ENCODE measurements at places on chromosomes 12 and 14.

- DNase-seq = no peak
These were observed 1324.1 kb downstream of the AACS start for GRCh38 chr12:126389220-126389841.

DNA sequence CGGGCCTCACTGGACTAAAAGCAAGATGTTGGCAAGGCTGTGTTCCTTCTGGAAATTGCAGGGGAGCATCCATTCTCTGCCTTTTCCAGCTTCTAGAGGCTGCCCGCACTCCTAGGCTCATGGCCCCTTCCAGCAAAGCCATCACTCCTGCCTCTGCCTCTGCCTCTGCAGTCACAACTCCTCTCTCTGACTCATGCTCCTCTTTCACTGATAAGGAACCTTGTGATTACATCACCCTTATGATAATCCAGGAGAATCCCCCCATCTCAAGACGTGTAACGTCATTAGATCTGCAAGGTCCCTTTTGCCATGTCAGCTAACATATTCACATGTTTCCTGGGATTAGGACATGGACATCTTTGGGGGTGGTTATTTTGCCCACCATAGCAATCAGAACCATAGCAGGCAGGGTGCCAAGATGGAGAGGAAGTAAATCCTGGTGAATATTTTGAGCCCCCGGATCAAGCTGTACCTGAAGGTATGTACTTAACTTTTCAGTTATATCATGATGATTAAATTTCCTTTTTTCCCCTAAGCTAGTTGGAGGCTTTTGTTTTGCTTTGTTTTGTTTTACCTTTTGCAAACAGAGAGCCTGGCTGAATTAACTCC lies 123.6 kb downstream of the SCARB1 start:
- no peak for DNase-seq

GRCh38 chr12:67042697-67043131 lies 226.4 kb upstream of the CAND1 start:
- DNase-seq = peak; percentile 36

DNA sequence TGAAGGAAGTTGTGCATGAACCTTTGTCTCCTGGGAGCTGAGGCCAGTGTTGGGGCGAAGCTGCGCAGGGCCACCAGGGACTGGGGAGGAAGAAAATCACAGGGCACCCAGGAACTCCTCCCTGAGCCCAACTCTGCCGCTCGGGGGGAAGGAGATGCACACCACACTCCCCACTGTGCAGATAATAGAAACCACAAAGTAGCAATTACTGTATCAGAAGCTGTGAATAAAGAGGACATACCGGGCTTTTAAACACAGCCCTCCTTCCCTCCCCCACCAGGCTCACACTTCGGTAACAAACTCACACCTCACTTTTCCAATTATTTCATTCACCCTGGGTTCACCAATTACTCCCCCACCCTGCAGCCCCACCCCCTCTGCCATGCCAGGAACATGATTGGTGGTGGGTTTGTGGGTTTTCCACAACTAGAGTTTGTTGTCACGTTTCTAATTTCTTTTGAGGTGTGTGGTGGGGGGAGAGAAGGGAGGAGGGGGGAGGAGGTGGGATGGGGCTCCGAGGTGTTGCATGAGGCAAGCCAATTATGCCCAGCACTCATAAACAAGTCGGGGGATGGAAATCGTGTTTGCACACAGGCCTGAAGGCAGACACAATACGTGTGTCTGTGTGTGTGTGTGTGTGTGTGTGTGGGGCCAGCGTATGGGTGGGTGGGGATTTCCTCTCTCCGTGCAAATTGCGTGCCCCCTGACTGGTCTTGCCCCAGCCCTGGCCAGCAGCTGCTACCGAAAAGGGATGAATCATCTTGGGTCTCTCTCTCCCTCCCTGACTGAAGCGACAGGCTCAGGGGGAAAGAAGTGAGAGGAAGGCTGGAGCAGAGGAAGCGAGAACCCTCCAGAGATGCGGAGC lies 103.3 kb downstream of the RBM19 start:
- no peak for DNase-seq

DNA sequence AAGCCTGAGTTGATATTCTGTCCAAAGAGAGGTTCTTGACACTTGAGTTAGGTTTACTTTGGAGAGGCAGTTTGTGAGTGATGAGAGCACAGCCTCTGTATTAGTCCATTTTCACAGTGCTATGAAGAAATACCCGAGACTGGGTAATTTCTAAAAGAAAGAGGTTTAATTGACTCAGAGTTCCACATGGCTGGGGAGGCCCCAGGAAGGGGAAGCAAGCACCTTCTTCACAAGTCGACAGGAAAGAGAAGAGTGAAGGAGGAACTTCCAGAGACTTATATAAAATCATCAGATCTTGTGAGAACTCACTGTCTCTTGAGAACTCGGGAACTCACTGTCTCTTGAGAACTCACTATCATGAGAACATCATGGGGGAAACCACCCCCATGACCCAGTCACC lies 5.4 kb downstream of the ZC3H14 start:
- no peak for DNase-seq

DNA sequence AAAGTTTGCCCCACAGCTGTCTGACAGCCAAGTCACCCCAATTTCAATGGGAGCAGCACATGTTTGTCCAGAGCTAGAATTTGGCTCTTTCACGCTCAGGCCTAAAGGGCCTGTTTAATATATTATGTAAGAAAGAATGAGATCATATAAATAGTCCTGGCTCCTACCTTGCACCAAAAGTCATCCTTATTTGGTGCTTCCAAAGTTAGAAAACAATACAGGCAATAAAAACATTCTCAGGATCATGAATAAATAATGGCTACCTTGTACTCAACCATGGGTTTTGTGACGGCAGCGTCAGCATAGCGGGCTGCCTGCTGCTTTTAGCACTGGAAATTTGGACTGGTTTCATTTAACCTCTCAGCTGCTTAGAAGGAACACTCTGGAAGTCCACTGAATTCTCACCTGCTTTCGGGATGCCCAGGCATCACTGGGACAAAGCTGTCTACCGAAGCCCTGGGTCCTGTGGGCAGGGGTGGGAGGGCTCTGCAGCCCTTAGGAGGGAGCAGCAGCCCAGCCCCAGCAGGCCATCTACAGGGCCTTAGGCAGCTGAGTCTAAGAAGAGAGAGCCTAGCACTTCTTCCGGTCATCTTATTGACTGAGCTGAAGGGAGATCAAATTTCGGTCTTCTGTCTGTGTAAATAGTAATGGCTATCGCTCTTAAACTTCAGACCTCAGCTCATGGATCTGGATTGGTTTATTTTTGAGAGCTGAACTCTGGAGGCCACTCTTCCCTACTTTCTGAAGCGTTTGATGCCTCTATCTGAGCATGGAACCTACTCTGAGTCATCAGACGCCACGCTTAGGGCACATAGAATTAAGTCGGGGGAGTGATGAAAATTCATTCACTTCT lies 106.5 kb downstream of the SAMD4A start:
- no peak for DNase-seq

DNA sequence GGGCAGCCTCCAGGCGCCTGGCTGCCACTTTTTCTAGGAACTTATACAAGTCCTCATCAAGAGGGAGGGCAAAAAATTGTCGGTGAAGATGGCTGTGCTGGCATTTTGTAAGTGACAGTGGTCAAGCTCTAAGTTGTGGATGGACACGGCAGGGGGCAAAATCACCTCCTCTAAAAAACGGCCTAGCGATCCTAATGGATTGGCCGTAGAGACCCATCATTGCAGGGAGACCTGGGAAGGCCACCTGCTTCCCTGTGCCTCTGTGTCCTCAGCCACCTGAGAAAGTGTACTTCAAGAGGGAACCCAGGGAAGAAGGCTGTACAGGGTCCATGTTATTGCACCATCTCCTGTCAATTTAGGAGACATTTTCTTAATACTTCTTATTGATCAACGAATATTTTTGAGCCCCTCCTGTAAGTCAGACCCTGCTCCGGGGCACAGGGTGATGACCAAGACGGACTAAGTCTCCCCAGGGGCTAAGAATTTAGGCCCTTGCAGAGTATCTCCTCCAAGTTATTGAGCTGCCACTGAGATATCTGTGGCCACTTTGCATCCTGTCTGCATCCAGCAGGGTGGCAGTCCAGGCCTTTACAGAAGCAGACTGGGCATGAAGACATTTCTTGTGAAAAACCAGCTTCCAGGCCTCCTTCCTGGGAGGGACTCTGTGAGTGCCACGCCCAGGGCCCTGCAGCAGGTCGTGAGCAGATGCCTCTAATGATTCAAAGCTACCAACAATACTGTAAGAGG lies 40.5 kb downstream of the PSMA6 start:
- no peak for DNase-seq

DNA sequence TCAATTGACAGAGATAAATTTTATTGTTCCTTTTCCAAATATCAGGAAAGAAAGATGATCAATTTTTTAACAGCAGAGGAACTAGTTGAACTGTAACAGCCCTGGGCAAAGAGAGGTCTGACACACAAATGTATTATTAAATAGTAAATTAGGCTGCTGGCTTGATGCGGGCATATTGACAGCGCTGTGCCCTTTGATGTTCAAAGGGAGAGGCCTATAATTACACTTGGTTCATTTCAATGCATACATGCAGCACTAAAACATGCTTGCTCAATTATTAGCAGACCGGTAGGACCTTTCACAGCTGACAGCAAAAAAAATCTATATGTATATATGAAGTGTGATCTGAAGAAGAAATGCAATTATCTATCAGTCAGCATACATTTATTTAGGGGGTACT lies 219.8 kb downstream of the SLC2A13 start:
- no peak for DNase-seq

GRCh38 chr14:56118611-56119181 lies 485 bp downstream of the PELI2 start:
- DNase-seq = no peak

- no peak for DNase-seq
These were observed 453.4 kb downstream of the TMTC2 start for GRCh38 chr12:83140135-83140534.

GRCh38 chr14:75558440-75558839 lies 20.0 kb upstream of the FLVCR2 start:
- no peak for DNase-seq

Measured in NCI-H446 treated with DMSO at 0.1 percent for 48 hours (cell line).